ENCODE measurements at places on chromosomes 5 and 9. TPM values are rescaled to one million over a fixed set of nuclear protein-coding genes. Genes with fewer than 3 reads are reported as not detected.

DNA sequence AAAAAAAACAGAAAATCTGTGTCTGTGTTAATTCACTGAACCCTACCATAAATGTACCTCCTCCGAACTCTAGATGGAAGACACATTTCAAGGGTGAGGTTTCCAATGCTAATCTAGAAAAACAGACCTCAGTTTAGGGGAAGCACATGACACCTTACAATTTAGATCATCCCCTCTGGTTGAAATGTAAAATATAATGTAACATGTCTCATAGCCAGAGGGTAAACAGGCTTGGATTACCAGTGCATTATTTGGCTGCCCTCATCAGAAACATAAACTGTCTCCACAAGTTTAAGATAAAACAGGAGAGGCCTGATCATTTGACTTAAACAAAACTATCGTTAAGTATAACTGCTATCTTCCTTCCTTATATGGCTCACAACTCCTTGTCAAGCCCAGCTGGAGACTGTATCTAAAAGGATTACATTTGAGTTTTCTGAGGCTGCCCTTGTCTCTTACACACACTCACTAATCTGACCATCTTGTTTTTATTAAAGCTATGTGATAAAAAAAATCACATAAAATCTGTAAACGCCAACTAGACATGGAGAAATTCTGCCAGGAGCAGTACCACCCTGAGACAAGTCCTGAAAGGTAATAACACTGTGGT lies 105.7 kb downstream of the LURAP1L start:
- DNase-seq: no peak

- DNase-seq: no peak
These were observed 102.3 kb downstream of the SLC25A46 start for GRCh38 chr5:110841137-110841536.

GRCh38 chr5:57761513-57761912 lies 278.9 kb upstream of the ACTBL2 start:
- no peak for DNase-seq

DNA sequence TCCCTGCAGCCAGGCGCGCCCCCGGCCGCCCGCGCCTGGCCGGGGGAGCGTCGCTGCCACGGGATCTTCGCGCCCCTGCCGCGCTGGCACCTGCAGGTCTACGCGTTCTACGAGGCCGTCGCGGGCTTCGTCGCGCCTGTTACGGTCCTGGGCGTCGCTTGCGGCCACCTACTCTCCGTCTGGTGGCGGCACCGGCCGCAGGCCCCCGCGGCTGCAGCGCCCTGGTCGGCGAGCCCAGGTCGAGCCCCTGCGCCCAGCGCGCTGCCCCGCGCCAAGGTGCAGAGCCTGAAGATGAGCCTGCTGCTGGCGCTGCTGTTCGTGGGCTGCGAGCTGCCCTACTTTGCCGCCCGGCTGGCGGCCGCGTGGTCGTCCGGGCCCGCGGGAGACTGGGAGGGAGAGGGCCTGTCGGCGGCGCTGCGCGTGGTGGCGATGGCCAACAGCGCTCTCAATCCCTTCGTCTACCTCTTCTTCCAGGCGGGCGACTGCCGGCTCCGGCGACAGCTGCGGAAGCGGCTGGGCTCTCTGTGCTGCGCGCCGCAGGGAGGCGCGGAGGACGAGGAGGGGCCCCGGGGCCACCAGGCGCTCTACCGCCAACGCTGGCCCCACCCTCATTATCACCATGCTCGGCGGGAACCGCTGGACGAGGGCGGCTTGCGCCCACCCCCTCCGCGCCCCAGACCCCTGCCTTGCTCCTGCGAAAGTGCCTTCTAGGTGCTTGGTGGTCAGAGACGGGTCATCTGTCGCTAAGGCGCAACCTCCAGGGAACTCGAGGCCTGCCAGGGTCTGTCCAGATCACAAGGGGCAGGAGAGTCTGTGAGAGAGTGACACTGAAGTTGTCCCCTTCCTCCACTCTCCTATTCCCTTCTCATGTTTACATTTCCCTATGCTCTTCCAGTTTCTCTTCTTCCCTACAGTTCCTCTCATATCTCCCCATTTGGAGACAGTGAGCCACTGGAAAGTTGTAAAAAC lies 1.3 kb downstream of the GPR150 start:
- no peak for DNase-seq

DNA sequence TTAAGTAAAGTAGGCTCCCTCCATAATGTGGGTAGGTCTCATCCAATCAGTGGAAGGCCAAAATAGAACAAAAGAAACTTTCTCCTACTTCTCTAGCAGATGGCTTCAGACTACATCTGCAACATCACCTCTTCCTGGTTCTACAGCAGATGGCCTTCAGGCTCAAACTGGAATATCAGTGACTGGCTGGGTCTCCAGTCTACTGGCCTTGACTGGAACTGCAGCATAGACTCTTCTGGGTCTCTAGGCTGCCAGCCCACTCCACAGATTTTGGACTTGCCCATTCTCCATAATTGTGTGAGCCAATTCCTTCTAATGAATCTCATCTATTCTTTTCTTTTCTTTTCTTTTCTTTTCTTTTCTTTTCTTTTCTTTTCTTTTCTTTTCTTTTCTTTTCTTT lies 64.8 kb downstream of the ACER2 start:
- DNase-seq: no peak

DNA sequence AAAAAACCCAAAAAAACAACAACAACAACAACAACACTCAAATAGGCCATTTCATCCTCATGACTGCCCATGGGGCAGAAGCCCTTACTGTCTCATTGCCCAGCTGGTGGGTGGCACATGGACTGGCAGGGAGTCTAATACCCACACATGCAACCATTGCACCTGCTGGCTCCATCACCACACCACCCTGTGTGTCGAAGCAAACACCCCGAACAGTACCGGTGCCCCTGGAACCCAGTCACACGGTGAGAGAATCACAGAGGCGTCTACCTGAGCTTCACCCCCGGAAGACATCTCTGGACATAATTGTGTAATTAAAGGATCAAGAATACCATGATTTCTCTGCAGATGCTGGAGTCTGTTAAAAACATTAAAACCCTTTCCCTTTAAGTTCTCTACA lies 6.5 kb downstream of the PAEP start:
- no peak for DNase-seq

- DNase-seq: no peak
These were observed 301.3 kb downstream of the CWC27 start for GRCh38 chr5:65070026-65070425.

DNA sequence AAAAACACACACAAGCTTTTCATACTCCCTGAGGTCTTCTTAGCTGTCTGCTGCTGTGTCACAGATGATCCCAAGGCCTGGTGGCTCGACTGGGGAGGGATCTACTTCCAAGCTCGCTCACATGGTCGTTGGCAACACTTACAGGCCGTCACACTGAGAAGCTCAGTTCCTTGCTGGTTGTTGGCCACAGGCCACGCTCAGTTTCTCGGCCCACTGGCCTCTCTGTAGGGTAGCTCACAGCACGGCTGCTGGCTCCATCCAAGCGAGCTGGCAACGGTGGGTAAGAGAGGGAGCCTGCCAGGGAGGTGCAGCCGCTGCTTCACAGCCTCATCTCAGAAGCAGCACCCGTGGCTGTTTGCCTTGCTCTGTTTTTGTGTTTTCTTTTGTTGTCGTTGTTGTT lies 43.8 kb upstream of the GFPT2 start:
- no peak for DNase-seq

DNA sequence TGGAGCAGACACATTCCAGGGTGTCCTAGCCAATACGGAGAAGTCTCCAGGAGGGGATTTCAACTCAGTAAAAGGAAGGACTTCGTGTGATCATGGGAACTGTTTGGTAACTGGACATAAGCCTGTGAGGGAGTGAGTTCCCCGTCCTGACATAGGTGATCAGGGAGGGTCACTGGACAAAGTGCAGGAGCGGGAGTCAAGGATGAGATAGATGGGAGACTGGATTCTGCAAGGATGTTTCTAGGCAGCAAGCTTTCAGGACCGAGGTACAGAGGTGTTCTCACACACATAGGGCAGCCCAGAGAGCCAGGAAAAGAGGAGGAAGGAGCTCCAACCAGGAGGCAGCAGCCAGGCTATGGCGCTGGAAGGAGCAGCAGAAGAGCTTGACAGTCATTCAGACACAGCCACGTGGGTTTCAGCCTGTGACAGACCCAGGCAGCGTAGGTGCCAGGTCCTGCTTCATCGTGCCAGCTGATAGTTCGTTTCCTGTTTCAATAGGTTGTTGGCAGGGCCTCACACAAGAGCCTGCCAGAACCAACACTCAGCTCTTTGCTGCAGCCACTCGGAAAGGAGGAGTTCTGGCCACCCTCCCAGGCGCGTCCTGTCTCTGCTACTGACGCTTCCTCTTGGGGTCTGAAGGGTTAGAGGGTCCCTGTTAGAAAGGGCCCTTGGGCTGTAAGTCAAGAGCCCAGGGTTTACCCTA lies 84.1 kb downstream of the AMBP start:
- no peak for DNase-seq

DNA sequence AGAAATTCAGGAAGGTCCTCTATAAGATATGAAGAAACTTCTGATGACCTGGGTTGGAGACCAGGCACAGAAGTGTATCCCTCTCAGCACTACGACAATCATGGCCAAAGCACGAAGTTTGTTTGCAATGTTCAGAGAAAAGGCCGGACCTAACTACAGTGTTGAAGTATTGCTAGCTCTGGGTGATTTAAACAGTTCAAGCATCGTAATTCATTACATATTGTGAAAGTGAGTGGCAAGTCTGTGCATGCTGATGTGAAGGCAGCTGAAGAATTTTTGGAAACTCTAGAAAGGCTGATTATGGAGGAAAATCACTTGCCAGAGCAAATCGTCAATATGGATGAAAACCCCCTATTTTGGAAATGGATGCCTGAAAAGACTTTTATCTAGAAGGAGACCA lies 67.2 kb upstream of the PANK3 start:
- no peak for DNase-seq

GRCh38 chr5:96391921-96392320 lies 41.1 kb downstream of the PCSK1 start:
- no peak for DNase-seq

DNA sequence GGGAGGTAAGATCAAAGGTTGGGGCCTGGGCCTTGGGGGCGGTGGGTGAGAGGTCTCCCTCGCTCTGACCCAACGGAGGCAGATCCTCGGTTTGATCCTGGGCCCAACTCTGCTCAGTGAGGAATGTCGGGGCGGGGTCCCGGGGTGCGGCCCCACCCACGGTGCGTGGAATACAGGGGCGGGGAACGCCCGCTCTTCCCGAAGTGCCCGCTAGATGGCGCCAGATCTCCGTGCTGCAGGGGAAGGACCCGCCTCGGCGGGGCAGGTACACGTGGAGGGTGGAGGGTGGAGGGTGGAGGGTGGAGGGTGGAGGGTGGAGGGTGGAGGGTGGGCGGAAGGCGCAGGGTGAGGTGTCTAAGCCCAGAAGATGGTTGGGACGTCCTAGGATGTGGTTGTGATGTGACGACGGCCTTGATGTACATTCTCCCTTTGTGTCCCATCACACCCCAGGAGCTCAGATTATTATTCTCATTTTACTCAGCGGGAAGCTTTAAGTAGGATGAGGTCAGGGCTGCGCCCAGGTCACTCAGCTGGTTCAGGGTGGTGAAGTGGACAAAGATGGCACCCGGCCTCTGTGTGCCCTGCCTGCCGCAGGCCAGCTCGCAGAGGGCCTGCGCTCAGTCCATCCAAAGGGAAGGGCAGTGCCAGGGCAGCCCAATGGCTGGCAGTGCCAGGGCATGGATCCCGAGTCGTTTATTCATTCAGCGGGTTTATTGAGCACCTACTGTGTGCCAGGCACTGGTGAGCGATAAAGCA lies 9.4 kb upstream of the RPS14 start:
- peak; percentile 33 for DNase-seq

DNA sequence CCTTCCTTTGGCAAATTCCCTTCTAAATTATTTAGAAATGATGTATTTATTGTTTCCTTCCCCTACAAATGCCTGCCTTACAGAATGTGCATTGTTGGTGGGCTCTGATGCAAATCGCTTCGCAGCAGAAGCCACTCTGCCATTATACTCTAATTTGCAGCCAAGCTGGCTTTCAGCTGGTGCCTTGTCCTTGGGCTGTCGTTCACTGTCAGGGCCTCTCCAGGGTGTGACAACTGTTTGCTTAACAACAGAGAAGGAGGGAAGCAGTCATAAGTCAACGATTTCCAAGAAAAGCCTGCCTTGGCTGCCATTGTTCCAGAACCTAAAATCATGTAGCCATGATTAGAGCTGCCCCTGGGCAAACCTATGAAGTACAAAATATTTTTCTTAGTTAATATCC lies 260.1 kb upstream of the RGMB start:
- no peak for DNase-seq

DNA sequence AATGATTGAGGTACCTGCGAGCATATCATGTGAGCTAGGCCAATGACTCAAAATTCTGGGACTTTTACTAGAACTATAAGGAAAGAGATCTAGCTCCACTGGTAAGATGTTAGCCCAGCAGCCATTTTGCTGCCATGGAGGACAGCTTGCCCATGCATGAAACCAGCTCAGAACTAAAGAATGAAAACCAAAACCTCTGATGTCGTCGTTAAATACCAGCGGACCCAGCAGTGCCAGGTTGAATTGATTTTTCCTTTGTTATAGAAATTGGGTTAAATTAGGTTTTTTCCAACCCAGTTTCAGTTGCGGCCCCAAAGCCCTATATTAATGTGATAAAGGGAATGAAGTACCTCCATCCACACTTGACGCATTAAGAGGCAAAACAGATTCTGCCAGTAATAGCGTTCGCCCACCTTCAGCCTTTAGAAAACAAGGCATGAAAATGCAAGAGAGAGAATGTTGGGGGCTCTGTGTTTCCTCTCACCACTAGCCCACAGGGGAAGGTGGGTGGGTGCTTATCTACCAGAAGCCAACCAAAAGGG lies 5.5 kb upstream of the ITK start:
- no peak for DNase-seq

GRCh38 chr9:110133608-110134210 lies 74.2 kb downstream of the C9orf152 start:
- DNase-seq: peak; percentile 43

DNA sequence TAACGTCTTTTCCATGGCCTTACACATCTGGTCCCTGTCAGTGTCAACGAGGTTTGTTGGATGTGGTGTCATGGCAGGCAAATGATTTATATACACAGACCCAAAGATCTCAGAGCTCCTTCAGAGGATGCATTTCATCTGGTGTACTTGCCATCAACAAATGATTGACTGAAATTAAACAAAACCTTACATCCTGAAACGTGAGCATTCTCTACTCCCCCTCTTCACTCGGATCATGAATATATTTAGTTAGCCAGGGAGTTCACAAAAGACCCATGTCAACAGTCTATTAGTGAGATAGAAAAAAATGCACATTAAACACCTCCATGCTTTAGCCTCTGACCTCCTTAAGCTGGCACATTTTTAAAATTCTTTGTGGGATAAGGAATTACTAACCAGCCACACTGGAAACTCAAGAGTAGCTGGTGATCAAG lies 215.6 kb downstream of the EFNA5 start:
- DNase-seq: no peak

DNA sequence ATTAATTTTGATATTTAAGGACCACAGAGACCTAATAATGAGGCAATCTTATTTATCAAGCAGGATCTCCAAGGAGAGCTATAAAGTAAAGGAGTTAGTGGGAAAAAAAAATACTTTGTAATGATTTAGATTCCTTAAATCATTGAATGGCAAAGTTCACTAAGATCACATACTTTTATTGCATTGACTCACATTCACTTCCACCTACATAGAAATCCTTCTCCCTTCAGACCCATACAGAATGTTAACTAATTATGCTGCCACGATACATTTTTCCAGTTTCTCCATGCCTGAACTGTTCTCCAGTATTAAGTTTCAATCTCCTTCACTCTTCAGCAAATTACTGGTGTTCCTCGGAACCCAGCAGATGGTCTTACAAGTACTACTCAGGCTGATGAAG lies 388.7 kb downstream of the EFNA5 start:
- DNase-seq: no peak

Gene PCDHGB6
- total RNA-seq: 1.1 TPM

Gene TTC23L
- not detected for total RNA-seq

Gene OTP
- total RNA-seq: not detected

Gene OBP2B
- not detected for total RNA-seq

Gene HTR1A
- total RNA-seq: not detected

Data from HFFc6 (cell line).